ENCODE measurements at places on chromosomes 6 and 20.
A peak's percentile ranks its signal among the peaks of the same experiment; 100 is the strongest.

DNA sequence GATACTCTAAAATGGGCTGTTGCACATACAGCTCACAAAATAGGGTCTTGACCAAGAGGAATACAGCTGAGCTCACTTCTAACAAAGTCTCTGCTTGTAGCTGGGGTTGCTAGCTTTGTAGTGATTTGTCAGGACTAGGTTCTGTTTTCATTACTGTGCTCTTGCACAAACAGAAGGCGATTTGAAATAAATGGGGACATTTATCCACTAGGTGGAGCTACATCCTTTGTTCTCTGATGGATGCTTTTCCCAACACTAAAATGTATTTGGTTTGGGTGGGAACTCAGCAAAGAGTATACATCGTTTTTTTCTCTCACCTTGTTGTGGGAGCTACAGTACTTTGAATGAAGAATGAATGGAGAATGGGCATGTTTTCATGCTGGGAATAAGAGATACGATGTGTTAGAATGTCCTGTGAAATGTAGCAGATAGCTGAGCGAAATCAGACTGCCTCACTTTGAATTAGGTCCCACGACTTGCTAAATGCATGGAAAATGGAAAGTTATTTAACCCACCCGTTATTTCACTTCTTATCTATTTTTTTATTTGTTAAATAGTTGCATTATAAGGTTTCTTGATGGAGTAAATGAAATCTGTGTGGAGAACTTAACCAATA, 494.7 kb upstream of the MAP3K7 start:
- DNase-seq: peak; percentile 50

GRCh38 chr20:32737371-32738223, 5.7 kb downstream of the COMMD7 start:
- DNase-seq: peak; percentile 42

DNA sequence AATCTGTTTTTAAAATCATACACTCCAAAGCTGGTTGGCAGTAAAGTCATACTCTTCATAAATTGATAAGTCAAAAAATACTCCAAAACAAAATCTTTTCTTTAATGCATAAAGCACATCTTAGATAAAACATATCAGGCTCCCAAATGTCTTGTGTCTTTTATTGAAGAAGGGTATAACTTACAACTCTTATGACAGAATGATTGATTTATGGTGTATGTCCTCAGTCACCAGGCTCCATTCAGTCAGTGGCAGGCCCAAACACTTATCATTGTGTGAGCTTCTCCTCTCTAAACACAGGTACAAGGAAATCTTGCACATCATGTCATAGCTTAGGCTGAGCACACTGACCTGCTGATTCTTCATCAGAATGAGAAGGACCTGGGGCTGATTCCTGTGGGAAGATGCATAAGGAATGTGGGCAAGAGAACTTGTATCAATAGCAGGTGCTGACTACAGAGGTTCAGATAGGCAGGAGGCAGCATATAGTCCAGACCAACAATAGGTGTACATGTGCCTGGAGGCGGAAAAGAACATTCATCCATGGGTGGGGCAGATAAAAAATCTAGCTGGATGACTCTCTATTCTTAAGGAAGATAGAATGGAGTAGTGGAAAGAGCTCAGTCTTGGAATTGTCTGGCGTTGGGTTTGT, 1.9 kb downstream of the CALHM5 start:
- no peak for DNase-seq

DNA sequence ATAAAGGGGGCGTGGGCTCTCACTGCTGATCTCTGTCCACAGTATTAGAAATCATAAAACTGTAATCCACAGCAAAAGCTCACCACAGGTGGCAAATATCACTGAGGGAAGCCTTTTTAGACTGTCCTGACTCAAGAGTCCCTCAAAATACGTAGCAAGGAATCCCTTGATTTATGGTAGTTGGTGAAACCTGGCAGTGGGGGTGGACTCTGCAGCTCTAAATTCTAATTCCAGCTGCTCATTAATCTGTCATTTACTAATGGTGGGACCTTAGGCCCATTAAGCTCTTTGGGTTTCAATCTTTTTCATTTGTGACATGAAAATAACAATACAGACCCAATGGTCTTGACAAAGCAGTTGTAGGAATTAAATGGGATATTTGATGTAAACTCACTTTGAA, 32.3 kb downstream of the GMDS start:
- no peak for DNase-seq

DNA sequence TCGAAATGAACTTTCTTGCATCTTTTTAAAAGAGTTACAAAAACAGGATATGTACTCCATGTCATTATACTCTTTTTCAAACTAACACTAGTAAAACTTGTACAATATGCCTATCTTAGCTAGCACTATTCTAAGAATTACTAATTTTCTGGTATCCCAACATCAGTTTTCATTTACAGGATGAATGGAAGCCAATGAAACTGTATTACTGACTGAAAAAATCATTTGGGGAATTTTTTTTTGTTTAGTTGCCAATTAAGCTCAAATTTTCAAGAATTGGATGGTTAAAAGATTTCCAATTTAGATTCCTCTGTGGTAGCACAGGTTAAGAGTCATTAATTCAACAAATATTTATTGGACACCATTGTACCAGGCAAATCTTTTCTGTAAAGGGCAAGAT, 30.7 kb downstream of the TASP1 start:
- DNase-seq: no peak

DNA sequence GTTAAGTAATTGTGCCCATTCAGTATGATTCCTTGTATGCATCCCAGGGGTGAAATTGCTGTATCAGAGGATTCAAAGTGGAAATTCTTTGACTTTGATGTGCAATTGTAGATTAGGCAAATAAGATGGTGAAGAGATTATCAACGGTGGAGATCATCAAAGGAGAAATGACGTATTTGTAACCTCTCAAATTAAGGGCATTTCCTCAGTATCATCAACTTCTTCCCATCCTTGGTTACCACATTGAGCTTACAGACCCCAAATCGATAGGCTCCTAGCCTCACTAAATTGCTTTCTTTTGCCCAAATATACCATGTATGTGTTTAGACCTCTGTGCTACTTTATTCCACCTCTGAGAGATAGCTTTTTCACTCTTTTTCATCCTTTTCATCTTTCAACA, 213.1 kb upstream of the ZFP64 start:
- no peak for DNase-seq

- no peak for DNase-seq
These were observed 73.9 kb upstream of the DUSP22 start for GRCh38 chr6:218153-219018.

- no peak for DNase-seq
These were observed 3.8 kb upstream of the RANBP9 start for GRCh38 chr6:13715444-13715883.

DNA sequence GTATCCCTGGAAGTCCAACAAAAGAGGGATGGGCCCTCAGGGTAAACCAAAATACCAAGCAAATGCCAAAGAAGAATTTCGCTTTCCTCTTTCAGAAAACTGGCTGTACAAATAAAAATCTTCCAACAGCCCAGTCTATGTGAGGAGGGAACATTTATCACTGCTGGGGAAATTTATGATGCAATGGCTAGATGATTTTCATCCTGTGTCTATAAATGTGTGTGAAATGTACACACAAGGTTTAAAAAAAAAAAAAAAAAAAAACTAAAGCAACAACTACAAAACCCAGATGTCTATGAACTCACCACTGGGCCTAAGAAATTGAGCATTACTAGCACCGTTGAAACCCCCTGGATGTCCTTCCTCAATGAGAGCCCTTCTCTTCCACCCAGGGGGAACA, 68.7 kb upstream of the SLC4A11 start:
- no peak for DNase-seq

- DNase-seq: peak; percentile 52
These were observed 404.8 kb downstream of the CD109 start for GRCh38 chr6:74100719-74101287.

DNA sequence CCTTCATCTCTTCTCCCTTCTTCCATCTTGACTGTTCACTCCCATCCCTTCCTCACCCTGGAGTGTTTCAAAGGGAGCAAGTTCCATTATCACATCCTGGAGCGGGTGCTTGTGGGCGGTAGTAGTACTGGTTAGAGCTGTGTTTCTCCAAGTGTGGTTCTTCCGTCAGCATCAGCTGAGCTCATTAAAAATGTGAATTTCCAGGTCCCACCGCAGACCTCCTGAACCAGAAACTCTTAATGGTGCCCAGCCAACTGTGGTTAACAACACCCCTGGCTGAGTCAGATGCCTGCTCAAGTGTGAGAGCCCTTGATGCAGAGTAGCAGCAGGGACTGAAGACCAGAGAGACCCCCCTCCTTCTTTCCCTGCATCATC, 24.4 kb downstream of the ANGPT4 start:
- DNase-seq: no peak

DNA sequence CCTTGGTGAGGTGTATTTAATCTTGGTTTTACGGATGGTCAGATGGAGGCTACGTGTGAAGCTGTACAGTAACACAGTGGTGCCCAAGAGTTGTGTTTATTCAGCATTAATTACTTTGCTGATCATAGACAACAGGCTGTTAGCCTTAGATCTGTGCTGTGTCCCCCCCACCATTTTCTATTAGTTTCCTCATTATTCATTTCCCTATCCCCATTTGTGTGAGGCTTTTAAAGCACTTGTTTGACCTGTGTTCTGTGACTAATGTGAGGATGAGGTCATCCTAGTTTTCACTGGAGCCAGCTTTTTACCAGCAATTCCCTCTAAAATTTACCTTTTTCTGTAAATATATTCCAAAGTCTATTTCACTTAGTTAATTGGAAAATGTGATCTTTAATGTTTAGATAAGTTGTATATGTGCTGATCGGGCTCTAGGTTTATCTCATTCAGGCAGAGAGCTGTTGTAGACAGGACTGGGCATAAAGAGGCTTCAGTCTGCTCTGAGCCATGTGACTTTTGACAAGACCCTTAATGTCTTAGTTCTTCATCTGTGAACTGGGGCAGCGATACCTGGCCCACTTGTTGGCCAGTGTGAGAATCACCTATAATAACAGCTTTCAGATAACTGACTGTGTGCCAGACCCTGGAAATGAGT, 8.4 kb downstream of the MAPRE1 start:
- peak; percentile 54 for DNase-seq

GRCh38 chr20:45465491-45466266, 3.9 kb upstream of the WFDC2 start:
- DNase-seq: no peak

DNA sequence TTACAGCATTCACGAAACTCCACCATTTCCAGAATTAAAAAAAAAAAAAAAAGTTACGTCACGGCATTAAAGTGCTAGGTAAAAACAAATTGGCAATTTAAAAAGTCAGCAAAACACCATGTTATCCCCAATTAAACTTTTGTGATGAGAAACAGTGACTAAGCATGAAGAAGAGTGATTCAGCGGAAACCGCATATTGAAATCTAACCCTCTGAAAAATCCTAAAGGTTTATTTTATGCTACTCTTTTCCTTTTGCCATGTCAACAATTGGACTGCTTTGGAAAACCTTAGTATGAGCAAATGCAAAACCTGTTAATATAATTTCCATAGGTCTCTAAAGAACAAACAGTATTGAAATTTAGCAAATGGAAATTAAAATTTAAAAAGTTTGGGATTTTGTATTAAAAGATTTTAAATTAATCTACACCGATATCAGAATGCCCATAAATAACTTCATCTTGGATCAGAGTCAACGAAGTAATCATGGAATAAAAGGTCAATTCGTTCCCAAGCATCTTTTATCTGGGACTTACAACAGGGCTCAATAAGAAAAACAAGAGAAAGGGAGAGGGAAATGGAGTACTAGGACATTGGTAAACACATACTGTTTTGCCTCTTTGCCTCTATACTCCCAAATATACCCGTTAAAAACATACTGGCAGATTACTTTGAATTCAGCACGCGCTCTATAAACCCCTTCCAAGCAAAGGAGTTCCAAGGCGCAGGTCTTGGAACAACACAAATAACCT, 1.1 kb downstream of the FBXO30 start:
- DNase-seq: peak; percentile 60

DNA sequence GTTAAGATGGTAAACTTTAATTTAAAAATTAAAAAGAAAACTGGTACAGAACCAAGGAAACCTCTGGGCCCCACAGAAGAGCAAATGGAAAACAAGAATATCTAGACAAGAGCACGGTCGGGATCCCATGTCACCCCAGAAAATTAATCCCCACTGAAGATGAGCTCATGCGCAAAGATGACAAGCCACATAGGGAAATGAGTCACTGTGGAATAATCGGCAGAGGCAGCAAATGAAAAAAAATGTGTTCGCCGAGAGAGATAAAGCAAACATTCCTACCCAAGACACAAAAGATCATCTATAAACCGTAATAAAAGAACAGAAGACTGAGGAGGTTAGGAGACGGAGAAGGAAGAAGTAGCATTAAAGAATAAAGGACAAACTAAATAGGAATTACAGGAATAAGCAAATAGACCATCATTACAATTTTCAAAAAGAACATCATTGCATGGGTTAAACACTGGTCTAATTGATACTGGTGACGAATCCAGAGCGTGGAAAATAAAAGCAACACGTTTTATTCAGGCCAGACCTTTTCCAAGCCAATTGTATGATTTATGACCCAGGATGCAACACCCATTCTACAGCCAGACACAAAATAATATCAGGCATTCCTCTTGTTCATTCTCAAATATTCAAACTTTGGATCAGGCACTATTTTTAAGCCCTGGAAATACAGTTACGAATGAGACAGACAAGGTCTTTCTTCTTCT, 138.0 kb upstream of the ARID1B start:
- DNase-seq: no peak

GRCh38 chr6:85078058-85078457, 313.7 kb upstream of the TBX18 start:
- peak; percentile 34 for DNase-seq

DNA sequence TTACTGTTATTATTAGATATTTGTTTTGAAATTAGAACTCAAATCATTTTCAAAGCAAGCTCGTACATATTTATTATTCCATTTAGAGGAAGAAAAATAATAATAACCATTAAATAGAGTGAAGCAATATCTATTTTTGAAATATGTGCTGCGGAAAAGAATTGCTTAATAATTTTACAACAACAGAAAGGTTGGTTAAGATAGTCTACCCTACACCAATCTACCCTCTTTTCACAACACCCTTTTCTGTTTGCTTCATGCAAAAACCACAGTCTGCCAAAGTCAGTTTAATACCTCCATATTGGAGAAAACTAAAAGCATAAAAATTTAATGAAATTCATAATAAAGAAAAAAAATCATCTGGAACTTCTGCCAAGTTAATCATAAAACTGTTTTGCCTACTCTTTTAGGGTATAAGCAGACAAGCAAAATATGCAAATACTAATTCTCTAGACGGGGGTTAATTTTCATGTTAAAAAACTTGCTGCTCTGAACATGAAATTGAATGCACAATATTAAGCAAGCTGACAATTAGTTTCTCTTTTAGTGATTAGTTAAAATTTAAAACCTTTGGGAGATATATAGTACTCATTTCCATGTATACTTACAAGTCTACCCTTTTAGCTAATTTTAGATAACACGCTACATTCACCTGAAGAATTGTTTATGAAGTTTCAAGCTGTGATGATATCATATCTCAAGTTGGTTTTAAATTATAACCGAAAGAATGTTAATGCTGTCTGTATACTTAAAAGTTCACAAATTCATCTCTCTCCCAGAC, 100.2 kb downstream of the AHI1 start:
- no peak for DNase-seq

- no peak for DNase-seq
These were observed 28.9 kb downstream of the ZNF831 start for GRCh38 chr20:59192533-59192896.

- DNase-seq: peak; percentile 61
These were observed 368.9 kb downstream of the LAMA2 start for GRCh38 chr6:129251669-129252376.

- no peak for DNase-seq
These were observed 76.3 kb downstream of the PERP start for GRCh38 chr6:138030872-138031271.
